ENCODE measurements at places on chromosomes 5 and 9.
A peak's percentile ranks its signal among the peaks of the same experiment; 100 is the strongest.

- no peak for DNase-seq
These were observed 49.8 kb upstream of the ANKRD55 start for GRCh38 chr5:56282951-56283350.

GRCh38 chr5:68898951-68899471, 194.8 kb upstream of the SLC30A5 start:
- peak; percentile 45 for DNase-seq

- peak; percentile 42 for DNase-seq
These were observed 92.9 kb upstream of the IER5L start for GRCh38 chr9:129270903-129271431.

GRCh38 chr9:28318515-28318914, 745.2 kb upstream of the C9orf72 start:
- no peak for DNase-seq

DNA sequence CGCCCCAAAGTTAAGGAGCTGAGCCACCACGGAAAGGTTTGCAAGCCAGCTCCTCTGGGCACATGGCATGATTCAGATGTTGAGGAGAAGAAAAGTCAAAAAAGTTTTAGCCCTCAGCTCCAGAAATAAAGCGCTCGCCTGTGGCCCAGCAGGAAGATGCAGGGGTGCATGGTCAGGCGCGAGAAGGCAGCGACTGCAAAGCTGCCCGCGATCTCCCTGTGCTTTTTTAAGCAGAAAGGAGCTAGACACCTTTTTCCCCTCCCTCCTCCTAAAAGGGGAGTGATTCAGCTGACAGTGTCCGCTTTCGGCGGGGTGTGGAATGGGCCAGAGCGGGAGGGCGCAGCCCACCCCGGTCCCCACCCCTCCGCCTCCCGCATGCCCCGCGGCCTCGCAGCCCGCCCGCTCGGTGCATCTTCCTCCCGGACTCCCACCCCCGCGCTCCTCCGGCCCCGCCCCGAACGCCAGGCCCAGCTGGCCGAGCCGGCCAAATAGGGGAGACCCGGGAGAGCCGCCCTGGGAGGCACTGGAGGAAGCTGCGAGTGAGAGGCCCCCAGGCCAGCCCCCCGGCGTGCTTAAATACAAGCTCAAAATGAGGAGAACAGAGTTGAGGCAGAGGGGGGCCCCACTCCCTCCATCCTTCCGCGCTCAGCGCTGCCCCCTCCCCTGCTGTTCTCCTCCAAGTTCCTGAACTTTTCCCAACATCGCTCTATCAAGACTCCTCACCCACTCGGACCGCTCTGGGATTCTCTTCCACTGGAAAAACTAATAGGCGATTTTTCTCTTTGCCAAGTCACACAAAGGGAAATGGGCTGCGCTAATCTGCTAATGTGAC, at the start of gene ADAMTS12:
TSS of gene ADAMTS12 (minus strand) at position 203 of the 832 bp plus-strand sequence. CDS start at position 69, 134 bp downstream.
- DNase-seq = peak; percentile 37

DNA sequence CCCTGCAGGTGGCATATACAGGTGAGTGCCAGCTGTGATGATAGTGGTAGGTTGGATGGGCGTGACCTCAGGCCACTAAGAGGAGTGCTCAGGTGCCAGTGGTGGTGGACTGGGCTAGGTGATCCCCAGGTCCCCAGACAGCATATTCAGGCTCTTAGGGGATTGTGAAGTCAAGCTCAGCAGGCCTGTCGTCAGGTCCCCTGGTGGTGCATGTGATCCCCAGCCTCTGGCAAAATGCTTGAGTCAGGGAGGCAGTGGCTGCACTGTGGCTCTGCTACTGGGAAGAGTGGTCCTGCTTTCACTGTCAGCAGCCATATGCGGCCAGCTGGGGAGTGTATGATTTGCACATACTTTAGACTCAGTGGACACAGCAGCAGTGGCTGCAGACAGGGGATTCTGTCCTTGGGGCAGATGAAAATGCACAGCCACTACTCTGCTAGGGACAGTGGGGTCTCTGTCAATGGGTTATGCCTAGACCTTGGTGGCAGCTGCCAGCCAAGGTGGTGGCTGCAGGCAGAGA, 31.6 kb upstream of the CTSL start:
- no peak for DNase-seq

- DNase-seq = no peak
These were observed 276.9 kb upstream of the WWC1 start for GRCh38 chr5:168014433-168015123.

DNA sequence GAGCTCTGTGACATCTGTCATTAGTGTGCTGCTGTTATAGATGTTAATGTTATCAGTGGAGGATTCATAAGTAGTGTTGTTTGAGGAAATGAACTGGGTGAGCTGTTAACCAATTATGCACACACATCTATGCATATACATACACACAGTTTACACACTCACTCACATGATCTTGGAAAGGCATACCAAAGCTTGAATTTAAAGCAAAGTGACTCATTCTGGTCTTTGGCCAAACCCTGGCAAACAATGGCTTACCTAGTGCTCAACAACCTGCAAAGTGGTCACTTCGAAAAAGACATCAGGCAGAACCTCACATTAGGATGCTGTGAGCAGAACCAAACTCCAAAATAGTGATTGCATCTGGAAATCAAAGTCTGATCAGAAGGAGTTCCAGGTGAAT, 1037.3 kb upstream of the CDH6 start:
- DNase-seq = no peak

GRCh38 chr9:132873403-132873802, 4.7 kb downstream of the AK8 start:
- DNase-seq = no peak

DNA sequence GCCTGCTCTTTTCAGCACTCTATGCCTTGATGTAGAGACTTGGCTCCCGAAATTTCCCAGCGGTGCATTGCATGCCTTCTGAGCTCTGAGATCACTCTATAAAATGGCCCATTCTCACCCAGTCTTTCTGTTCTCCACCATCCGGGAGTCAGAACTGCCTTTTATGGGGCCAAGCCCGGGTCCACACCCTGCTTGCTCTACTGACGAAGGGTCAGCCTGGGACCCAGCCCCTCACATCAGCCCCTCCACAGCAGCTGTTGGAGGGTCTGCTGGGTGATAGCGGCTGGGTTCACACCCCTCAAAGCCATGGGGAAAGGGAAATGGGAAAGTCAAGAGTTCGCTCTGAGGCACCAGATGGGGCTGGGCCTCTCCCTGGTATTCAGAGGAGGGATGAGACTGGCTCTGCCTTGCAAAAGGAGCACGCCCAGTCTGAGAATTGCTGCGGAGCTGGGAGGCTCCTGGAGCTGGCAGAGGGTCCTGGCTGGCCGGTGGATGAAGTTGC, 66.0 kb upstream of the ORM1 start:
- no peak for DNase-seq

DNA sequence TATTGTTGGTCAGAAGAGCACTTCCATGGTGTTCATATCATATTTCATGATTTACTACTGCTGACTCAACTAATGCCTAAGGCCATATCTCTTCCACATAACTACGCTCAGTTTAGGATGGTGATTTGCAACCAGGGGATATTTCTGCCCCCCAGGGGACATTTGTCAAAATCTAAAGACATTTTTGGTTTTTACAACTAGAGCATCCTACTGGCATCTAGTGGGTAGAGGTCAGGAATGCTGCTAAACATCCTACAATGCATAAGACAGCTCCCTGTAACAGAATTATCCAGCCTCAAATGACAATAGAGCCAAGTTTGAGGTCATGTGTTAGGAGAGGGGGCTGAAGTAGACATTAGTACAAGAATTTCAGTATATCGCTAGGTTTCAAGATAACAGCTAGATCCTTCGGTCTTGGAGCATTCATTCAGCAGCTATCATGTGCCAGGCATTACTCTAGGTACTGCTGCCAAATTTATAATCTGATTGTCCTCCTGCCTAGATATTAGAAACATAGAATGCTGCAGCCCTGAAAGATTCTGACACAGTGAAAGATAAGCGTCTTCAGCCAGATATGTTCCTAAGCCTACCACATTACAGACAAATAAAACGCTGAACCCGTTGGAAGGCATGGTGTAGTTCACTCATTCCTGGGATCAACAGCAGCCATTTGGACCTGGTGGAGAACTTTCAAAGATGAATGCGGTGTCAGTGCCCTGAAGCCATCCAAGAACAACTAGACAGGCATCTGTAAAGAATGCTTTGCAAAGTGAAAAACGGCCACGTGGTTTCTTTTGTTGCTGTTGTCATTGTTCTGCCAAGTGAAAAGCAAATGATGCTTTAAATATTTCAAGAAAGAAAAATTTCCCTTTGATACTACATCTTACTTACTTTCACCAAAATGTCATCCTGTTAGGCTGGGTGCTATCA, 55.5 kb upstream of the FST start:
- no peak for DNase-seq

DNA sequence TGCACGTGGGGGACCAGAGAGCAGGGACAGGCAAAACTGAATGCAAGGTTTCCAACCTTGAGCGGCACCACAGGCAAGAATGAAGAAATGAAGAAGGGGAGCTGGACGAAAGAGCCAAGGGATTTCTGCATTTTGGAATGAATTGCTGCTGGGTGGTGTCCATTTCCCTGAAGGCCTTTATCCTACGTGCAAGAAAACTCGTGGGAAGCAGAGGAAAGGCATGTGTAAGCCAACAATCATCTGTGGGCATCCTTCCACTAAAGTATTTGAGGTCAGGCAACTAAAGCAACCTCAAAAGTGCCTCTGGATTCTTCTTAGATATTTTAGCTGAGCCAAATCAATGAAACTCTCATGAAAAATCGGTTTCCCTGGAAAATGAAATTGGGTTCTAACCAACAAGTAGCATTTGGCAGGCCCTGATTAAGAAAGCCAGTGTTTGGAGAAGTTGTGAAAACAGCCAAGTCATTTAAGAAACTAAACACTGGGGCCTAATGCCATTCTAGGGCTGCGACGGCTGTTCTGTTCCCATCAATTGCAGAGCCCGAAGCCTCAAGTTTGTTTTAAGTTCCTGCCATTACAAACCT, 4.7 kb upstream of the TGFBI start:
- no peak for DNase-seq

DNA sequence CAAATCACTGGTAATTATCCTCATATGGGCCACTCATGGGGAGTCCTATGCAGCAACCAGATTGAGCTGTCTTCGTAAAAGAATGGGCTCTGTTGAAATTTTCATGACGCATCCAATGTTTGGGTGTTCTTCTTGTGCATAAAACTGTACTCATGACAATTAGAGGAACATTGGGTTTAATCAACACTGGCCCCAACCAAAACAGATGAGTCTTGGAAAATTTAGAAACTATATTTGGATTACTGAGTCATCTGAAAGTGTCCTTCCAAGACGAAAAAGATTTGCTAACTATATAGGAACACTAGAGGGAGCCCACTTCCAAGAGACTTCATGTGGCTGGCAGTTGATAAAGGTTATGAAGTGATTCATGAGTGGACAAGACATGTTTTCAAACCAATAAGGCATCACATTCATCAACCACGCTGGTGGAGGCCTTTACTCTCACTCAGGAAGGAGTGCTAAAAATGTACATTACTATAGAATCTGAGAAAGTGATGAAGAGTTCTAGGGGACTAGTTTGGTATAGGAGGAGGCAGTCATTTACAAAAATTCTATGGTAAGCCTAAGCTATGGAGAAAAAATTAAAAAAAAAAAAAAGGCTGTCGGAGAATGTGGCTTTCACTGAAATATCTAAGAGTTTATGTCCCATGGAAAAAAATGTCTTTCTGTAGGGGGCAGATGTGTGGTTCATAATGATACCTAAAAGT, 313.5 kb downstream of the PRDM9 start:
- no peak for DNase-seq

DNA sequence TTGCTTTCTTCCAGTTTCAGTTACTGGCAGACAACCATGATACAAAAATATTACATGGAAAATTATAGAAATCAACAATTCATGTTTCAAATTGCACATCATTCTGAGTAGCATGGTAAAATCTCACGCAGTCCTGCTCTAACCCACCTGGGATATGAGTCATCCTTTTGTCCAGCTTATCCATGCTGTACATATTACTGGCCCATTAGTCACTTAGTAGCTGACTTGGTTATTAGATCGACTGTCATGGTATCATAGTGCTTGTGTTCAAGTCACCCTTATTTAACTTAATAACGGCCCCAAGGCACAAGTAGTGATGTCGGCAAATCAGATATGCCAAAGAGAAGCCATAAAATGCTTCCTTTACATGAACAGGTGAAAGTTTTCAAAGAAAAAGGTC, 41.2 kb downstream of the NADK2 start:
- no peak for DNase-seq

DNA sequence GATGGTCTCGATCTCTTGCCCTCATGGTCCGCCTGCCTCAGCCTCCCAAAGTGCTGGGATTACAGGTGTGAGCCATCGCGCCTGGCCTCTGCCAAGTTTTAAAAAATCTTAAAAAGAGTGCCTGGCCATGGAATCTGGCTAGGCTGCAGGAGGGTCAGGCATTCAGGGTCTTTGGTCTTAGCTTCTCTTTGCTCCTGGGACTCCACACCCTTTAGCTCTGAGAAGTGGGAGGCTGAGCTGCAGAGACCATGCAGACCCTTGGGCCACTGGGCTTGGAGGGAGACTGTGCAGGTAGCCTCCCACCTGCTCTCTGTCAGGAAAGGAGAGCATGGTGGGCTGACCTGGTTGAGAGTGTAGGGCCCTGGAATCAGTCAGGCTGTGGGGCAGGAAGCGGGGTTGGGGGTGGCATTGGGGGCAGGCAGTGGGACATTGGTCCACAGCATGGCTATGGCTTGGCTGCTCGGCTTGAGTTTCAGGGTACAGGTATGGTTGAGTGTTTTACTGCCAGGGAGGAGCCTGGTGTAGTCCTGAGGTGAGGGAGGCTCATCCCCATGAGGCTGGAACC, 20.8 kb downstream of the PHF2 start:
- no peak for DNase-seq

- DNase-seq = no peak
These were observed 127.3 kb upstream of the GRHPR start for GRCh38 chr9:37295178-37295577.

DNA sequence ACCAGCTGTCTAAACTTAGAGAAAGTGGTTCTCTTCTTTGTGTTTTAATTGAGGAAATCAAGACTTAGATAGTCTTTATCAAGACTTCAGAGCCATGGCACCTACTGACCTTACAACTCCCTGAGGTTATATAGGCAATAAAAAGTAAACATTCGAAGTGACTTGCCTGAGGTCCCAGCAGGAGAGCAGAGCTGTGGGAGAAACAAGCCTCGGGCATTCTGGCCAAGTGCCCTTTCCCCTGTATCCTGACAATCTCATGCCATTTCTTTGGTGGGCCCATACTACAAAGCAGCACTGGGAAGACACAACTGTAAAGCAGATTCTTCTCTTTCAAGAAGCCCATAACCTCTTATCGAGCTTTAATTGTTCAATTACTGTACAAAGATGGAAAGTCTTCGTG, 23.1 kb downstream of the FREM1 start:
- no peak for DNase-seq

DNA sequence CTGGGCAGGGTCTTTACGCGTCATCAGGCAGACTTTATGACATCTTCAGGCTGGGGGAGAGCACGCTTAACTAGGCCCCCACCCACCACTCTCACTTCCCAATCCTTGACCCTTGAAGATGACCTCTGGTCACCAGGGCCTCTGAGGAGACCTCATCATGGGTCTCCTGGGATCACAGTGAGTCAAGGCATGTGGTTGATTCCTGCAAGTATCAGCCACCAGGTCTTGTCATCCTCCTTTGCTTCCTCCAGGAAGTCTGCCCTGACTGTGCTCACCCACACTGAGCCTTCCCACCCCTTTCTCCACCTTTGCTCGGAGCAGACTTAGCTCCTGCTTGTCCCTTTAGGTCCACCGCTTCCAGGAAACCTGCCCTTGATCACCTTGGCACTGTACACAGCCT, 17.3 kb downstream of the ODF2 start:
- no peak for DNase-seq

- DNase-seq = no peak
These were observed 282.0 kb downstream of the SPOCK1 start for GRCh38 chr5:137216976-137217598.

Data from HFF-Myc (cell line).